ENCODE measurements at places on chromosomes 7 and 10.

DNA sequence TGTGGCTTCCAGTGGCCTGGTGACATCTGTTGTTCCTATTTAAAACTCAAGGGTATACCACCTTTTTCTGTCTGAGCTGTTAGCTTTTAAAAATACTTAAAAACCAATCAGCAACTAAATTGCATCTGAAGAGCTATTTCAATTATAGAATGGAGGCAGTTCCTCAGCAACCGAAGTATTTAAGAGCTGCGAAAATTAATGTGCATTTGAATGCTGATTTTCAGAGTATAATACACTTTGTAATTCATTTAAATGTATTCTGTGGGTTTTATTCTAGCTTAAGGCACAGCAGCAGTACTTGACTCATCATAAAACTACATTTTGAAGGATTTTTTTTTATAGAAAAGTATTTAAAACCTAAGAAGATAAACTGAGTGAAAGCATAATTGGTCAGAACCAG is 404.9 kb upstream of the PRKCQ start:
- DNase-seq = no peak

DNA sequence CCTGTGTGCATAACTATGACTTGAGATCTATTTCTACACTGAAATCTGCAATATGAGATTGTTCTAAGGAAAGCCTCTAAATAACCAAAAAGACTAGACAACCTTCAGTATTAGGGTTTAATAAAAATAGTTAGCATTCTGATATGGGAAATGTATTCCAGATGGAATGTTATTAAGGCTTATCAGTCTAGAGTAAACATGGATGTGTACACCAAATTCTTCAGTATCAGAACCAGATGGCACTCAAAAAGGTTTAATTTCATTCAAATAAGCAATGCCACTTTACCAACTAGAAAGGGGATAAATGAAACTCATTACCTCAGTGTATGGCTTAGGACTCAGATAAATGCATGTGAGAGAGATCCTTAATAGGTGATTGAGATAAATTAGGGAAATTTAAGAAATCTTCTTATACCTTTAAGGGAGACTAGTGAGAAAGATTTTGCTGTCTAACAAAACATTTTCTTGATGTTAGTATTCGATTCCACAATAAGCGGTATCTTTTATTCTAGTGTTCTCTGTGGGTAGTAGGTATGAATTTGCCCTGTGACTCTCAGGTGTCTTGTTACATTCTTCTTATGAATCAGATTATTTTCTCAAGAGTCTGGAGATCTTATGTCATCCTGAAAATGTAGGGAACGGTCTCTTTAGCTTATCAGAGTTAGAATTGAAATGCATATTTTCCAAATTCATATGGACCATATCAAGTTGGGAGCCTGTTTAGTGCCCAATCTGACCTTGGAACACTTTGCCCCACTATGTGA is 159.2 kb downstream of the PRKG1 start:
- no peak for DNase-seq

- no peak for DNase-seq
These were observed 324.7 kb downstream of the ADARB2 start for GRCh38 chr10:1412531-1413189.

DNA sequence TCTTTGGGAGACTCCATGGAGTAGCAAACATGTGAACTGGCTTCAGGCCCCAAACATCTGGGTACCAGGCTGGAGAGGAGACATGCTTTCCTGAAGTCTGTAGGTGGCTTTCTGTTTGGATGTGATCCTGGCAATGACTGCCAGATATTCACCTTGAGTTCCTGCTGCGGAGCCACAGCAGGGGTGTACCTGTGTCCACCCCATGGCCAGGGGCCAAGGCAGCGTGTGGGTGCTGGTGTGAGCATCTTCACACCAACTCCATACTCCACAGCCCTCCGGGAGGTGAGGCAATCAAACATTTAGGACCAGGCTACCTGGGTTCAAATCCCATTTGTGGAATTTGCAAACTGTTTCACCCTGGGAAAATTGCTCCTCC is 113.0 kb downstream of the ADCY1 start:
- no peak for DNase-seq

DNA sequence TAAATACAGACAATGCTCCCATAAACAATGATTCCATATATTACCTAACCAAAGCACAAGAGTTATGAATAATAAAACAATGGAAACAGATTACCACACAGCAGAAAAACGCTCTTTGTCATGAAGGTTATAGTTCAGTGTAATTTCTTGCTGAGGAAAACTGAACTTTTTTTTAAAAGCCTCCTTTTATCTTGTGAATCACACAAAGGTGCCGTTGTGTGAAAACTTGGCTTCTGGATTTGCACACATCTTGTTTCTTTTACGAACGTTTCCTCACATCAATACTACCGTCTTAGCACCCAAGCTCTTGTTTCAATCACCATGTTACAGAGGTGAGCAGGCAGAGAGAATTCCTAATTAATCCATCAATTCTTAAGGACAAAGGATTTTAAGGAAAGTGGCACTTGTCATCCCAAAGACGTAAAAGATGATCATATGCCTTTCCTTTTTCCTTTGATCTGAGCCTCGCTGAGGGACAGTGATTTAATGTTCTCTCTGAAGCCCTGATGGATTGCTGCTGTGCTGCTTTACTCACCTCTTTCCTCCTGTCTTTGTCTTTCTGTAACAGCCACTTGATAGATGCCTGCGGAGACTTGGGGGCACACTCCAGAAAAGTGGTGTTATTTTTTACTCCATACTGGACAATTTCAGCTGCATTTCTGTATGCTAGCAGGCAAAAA is 110.1 kb downstream of the CD36 start:
- DNase-seq = no peak

- no peak for DNase-seq
These were observed 15.6 kb downstream of the CLRN3 start for GRCh38 chr10:127877116-127877515.

- DNase-seq = no peak
These were observed 239.3 kb downstream of the AUTS2 start for GRCh38 chr7:69837387-69838068.

- peak; percentile 40 for DNase-seq
These were observed 177.9 kb downstream of the RPS24 start for GRCh38 chr10:78211561-78212051.

- DNase-seq = no peak
These were observed 144.7 kb downstream of the MDFIC start for GRCh38 chr7:115066634-115067033.
